Fibroblast of skin of right biceps (primary cell): ENCODE measurements at places on chromosomes 1 and 21.
A peak's percentile ranks its signal among the peaks of the same experiment; 100 is the strongest.

- DNase-seq = peak; percentile 80
Observed at GRCh38 chr1:15950763-15951295, 25.1 kb downstream of the ZBTB17 start.

GRCh38 chr1:182056601-182057366, 4.7 kb downstream of the ZNF648 start:
- DNase-seq = no peak

- DNase-seq = no peak
Observed at GRCh38 chr1:212260557-212261355, 24.5 kb upstream of the PPP2R5A start.

DNA sequence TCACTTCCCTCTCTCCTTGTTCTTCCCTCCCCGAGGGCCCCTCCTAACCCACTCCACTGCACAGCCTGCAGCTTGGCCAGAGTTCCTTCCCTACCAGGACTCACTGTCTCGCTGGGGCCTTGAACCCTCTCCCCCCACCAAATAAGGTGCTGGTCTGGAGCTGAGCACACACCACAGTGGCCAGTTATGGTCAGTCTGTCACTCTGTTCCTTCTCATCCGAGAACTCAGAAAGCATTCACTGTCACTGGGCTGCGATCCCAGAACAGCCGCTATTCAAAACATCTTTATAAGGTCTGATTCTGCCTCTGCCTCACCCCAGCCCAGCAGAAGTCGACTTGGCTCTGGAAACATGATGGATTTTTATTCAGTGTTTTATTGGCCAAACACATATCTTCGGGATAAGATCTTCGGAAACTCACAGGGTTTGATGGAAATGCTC, 19.8 kb upstream of the LBR start:
- DNase-seq = no peak

- peak; percentile 57 for DNase-seq
Observed at GRCh38 chr1:106584107-106584506, 472.4 kb upstream of the PRMT6 start.

- DNase-seq = no peak
Observed at GRCh38 chr1:175803413-175803812, 60.0 kb upstream of the TNR start.

GRCh38 chr1:147912553-147912952, 10.0 kb downstream of the GJA8 start:
- no peak for DNase-seq

DNA sequence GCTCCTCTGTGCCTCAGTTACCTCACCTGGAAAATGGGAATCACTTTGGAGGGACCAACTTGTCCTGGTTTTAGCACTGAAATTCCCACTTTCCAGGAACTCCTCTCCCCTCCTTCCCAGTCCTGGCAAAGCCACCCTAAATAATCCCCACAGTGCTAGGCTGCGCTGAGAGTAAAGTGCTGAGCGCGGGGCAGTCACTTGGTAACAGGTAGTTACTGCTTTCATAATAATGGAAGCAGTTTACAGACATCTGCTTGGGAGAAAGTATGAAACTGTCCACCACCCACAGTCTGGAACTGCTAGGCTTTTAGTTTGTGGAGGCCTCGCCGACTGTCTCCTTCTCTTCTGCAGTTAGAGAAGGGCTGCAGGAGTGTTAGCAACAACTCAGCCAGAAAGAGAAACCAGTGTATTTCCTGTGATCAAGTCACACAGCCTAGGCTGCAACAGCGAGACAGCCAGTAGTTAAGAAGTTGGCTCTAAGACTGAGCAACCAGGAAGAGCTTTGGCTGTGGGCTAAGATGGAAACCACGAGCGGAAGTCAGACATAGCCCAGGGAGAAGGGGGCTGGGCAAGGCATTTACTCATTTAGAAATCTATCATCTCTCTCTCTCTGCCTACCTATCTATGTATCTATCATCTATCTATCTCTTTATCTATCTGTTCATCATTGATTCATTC, 30.8 kb upstream of the ABCG1 start:
- DNase-seq = peak; percentile 48
